ENCODE measurements at places on chromosomes 2 and 18.

DNA sequence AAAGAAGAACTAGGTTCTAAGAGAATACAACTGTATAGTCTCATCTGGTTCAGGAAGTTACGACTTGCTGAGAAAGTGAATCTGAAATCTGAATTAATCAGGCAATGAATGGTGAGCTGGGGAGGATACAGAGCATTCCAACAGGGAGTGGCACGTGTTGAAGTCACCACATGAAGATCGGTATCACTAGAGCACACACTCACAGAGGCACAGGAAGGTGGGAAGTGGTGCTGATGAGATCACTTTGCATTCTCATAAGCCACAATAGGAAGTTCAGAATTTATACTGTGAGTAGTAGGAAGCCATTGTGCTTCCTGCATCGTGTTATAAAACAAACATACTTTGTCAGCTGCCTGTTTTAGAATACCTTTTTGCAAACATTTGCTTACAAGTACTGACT is 615.0 kb upstream of the DDX18 start:
- no peak for DNase-seq

DNA sequence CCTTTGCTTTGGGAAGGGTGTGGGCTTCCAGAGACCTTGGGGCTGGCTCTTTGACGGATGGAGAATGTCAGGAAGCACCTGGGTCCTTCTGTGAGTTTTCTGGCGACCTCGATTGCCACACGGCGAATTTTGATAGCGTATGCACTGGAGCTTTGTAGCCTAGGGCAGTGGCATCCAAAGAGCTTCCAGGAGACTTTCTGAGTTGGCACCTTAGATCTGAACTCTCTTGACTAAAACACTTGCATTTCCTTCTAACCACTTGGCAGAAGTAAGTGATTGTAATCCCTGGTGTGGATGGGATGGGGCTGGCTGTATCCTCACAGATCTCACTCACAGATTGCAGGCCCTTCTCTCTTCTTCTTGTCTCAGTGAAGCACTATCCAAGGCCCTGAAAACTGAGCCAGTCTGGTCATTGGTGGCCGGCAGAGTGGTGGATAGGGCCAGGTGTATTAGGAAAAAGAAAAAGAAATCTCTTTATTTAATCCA is 7.8 kb downstream of the RNF144A start:
- DNase-seq: no peak

DNA sequence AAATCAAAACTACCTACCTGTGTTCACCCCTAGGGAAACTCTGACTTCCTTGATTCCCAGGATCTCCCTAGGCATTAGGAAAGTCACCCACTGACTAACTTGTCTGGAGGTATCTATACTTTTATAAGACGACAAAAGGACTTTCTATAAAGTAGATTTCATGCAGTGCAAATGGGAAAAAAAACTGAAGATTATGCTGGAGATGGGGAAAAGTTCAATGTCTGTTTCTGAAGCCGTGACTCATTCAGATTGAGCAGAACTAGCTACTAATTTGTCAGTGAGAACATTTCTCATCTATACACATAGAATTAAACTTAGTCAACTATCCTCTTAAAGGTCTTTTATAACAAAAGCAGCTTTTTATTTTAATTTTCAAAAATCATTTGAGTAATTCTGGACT is 6.0 kb downstream of the SEPTIN10 start:
- no peak for DNase-seq

DNA sequence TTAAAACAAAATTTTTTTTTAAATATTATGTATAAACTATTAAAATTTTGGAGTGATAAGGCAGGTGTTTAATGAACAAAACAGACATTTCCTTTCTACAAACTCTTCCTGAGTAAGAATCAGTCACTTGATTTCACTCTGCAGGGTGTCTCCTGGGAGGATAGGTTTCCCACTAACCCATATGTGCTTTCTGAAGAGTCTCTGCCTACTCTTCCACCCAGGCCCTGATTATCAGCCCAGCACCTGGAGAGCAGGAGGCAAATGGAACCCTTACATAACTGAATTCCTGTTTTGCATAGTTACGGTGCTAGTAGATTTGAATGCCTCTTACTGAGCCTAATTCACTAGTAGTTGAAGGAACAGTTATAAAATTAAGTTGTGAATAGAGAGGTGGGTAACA is 1718.6 kb downstream of the SUCLG1 start:
- no peak for DNase-seq

DNA sequence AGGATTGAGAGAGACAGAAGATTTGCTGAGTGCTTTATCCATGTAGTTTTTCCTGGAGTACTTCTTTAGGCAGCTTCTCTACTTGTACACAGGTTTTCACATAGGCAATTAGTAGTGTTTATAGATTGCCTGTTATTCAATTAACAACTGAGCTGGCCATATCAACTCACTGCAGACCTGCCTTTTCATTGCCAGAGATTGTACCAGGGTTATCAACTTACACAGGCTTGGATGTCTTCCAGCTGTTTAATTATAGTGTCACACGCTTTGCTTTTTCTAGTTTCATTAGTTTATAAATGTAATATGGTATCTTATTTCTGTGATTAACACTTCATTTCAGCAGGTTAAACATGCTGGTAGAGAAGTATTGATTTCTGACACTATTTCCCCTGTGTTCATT is 125.9 kb downstream of the GPD2 start:
- DNase-seq: no peak

GRCh38 chr2:111140815-111141214 is 20.1 kb downstream of the BCL2L11 start:
- DNase-seq: no peak

DNA sequence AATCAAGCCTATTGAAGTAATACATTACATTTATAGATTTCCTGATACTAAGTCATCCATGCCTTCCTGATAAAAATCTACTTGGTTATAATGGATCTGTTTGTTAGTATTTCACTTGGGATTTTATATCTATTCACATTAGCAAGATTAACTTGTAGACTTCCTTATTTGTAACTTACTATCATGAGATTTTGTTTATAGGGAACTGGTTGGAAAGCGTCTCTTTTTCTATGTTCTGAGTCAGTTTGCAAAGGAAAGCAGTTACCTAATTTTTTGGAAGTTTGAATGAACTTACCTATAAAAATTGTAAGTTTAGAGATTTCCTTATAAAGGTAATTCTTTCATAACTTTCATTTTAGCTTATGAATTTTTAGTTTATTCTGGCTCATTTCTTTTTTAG is 141.4 kb downstream of the SMAD7 start:
- no peak for DNase-seq

GRCh38 chr2:15560140-15560987 is 770 bp downstream of the NBAS start:
- no peak for DNase-seq

DNA sequence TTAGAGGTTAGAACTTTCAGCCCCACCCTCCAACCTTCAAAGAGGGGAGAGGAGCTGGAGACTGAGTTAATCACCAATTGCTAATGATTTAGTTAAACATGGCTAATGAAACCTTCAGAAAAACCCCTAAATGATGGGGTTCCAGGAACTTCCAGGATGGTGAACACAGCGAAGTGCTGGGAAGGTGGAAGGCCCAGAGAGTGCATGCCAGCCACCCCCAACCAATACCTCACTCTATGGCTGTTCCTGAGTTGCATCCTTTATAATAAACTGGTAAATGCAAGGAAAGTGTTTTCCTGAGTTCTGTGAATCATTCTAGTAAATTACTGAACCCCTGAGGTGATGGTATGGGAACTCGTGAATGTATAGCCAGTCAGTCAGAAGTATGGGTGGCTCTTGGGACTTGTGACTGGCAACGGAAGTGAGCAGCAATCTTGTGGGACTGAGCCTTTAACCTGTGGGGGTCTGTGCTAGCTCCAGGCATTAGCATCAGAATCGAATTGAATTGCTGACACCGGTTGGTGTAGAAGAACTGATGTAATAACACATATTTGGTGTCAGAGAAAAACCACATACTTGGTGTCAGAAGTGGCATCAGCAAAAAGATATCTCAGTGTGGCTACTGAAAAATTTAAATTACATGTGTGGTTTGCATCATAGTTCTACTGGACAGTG is 37.4 kb downstream of the NPHP1 start:
- no peak for DNase-seq

GRCh38 chr18:55404832-55405465 is 183.0 kb downstream of the TCF4 start:
- DNase-seq: no peak

GRCh38 chr2:169670215-169670651 is 24.0 kb downstream of the CFAP210 start:
- DNase-seq: no peak

All from bone marrow (tissue), 2 donors.